ENCODE measurements at places on chromosomes 13 and 19.

DNA sequence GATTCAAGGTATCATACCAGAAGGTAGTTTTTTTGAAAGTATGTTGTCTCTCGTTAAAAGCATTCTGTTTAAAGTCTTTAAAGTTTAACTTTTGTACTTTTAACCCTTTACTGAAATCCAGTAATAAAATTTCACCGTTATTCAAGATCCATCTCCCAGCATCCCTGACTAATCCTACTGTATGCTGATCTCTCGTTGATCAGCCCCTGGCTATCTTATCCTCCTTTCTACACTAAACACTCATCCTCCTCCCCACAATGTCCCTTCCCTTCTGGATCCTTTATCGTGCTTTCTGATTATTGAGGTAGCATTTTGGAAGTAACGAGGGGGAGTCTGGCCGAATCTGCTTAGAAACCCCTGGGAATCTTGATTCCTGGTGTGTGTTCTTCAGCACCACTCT, 1.3 kb downstream of the TPP2 start:
- DNase-seq: no peak

DNA sequence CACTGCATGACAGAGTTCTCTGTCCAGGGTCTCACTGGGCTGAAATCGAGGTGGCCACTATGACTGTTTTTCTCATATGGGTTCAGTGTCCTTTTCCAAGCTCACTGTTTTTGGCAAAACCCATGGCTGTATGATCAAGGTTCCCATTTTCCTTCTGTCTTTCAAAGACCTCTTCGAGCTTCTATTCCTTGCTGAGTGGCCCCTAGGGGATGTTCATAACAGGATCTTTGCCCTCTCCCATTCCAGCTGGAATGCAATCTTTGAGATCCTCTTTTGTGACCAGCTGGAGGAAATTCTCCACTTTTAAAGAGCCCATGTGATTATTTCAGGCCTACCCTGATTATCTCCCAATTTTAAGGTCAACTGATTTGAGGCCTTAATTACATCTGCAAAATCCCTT, 572.5 kb upstream of the SLC10A2 start:
- DNase-seq: no peak

- DNase-seq: peak; percentile 90
Observed at GRCh38 chr19:17496337-17496997, 15.0 kb upstream of the PGLS start.

GRCh38 chr13:78152415-78152814, 233.8 kb upstream of the EDNRB start:
- DNase-seq: no peak

- DNase-seq: no peak
Observed at GRCh38 chr19:33263325-33264023, 37.8 kb upstream of the SLC7A10 start.

- peak; percentile 62 for DNase-seq
Observed at GRCh38 chr19:1028062-1028926, 1.9 kb downstream of the CNN2 start.

- no peak for DNase-seq
Observed at GRCh38 chr13:98766697-98767096, 14.2 kb upstream of the SLC15A1 start.

GRCh38 chr13:26888632-26889031, 128.0 kb upstream of the GPR12 start:
- DNase-seq: no peak

GRCh38 chr13:50188696-50189095, 173.5 kb downstream of the KCNRG start:
- DNase-seq: no peak

GRCh38 chr13:82867284-82867683, 1015.0 kb downstream of the SLITRK1 start:
- DNase-seq: no peak

- DNase-seq: no peak
Observed at GRCh38 chr13:98428256-98428966, 148.5 kb downstream of the STK24 start.

GRCh38 chr13:110561344-110562035, at the start of gene RAB20:
Gene RAB20, minus strand, starts transcription at chr13:110561722. Its CDS starts 203 bp downstream, at chr13:110561519.
- peak; percentile 90 for DNase-seq

DNA sequence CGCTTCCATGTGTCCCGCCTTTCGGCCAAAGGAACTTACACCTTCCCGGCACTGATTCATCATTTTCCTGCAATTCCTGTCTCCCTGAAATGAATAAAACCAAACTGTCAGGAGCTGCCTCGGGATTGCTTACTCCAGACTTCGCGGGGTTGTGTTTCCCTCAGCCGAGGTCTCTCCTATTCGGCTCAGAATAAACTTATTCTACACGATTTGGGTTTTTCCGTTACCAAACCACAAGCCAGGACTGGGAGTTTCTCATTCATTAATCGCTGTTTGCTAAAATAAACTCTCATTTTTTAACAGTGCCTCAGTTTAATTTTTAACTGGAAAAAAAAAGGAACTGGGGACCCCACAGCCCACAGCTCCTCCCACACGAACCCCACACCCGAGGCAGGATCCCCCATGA, 667 bp downstream of the ZNF878 start:
- no peak for DNase-seq

GRCh38 chr13:111845621-111846351, 221.2 kb upstream of the SOX1 start:
- no peak for DNase-seq

GRCh38 chr13:111153977-111154332, 38.8 kb downstream of the ARHGEF7 start:
- peak; percentile 45 for DNase-seq

DNA sequence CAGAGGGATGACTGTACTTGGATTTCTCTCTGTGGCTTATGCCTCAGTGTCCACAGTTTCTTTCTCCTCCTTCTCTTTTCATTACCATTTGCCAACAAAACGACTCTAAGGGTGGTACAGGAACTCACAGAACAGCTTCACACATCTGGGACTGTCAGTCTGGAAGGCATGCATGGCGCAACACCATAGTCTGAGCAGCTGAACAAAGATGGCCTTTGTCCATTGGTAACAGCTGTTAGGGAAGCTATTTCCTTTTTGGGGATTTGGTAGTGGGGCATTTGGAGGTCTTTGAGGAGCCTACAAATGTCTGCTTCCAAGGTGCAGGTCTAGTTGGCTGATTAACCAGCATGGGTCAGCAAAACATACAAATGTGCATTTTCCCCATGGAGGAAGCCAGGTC, 81.4 kb upstream of the PCDH8 start:
- DNase-seq: no peak

DNA sequence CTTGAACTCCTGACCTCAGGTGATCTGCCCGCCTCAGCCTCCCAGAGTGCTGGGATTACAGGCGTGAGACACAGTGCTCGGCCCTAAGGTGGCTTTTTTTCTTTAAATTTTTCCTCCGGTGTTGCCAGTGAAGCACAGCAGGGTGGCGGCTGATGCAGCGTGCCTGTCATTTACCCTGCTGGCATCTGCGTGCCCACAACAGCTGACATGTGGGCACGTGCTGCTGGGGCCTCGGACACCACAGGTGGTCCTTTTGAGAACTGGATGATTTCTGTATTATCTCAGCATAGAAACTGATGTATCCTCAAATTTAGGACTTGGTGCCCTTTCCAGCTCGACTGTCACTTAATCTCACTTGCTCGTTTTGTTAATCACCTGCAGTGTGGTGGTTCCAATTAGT, 31.2 kb upstream of the TEX29 start:
- no peak for DNase-seq

- DNase-seq: no peak
Observed at GRCh38 chr13:75796825-75797224, 160.7 kb downstream of the LMO7 start.

DNA sequence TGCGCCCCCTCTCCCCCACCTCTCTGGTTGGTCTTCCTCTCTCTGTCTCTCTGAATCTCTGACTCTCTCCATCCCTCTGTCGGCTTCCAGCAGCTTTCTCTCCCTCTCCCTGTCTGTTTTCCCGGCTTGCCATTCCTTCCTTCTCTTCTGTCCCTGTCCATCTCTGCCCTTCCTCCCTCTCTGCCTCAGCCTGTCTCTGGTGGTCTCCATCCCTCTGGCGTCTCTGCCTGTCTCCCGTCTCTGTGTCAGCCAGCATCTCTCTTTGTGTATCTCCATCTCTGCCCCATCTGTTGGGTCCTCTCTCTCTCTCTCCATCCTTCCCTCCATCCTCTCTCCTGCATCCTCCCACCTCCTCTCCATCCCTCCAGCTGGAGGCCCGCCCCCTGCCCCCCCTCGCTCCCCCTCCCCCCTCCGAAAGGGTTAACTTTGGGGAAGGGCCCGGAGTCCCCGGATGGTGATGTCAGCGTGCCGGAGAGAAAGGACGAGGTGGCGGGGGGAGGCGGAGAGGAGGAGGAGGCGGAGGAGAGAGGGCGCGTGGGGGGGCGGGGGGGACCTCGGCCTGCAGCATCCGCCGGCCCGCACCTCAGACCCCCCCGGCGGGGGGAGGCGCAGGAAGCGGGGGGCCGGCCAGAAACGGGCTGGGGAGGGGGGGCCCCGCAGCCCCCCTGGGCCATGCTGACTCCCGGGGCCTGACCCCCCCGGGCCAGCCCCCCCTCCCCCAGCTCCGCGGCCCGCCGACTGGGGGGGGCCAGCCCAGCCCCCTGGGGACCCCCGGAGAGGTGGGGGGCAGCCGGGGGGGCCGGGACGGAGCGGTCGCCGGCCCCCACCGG, at the start of gene BRSK1:
TSS of gene BRSK1 (plus strand) at position 450 of the 830 bp plus-strand sequence. CDS start 446 bp downstream, outside the sequence.
- no peak for DNase-seq

DNA sequence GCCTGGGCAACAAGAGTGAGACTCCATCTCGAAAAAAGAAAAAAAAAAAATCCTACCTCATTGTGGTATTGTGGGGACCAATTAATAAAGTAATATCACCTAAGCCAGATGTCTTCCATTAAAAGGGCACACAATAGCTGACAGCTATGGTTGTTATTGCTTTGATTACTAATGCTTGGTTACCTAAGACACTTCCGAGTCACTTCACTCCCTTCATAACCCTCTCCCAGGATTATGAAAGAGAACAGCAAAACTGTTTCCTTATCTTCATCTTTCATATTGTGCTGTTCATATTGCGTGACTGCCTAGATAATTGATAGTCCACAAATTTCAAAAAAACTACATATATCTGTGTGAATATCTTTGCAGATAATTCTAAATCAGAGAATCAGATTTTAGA, 10.3 kb upstream of the HSPH1 start:
- DNase-seq: no peak

GRCh38 chr13:21069561-21070004, 8.2 kb upstream of the LATS2 start:
- DNase-seq: no peak

DNA sequence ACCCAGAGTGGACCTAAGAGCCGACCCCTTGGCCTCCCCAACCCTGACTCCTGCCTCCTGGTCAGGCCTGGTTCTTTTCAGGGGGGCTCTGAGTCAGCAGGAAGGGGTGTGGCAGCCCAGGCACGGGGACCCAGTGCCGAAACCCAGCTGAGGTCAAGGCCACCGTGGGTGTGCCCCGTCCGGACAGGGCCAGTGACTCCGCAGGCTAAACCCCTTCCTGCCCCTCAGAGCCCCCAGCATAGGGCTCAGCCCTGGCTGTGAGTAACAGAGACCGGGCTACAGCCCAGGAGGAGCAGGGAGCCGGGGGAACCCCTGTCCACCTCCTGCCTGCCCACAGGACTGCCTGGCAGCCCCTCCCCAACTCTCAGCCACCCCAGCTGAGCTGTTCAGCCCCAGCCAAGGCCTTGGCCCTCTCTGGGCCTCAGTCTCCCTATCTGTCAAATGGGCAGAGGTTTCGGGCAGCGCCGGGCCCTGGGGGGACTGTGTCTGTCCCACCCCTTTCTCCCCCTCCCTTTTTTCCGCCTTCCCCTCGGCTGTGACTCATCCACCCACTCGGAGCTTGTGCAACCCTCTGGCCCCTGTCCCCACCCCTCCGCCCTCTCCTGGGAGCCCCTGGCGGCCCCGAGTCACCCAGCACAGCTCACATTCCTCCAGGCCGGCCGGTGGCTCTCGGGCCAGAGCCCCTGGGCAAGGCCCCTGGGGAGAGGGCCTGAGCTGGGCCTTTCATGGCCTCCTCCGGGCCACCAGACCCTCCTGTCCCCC, 8.6 kb downstream of the ZBTB7A start:
- no peak for DNase-seq

GRCh38 chr13:44796597-44797490, 192.4 kb downstream of the NUFIP1 start:
- DNase-seq: no peak

DNA sequence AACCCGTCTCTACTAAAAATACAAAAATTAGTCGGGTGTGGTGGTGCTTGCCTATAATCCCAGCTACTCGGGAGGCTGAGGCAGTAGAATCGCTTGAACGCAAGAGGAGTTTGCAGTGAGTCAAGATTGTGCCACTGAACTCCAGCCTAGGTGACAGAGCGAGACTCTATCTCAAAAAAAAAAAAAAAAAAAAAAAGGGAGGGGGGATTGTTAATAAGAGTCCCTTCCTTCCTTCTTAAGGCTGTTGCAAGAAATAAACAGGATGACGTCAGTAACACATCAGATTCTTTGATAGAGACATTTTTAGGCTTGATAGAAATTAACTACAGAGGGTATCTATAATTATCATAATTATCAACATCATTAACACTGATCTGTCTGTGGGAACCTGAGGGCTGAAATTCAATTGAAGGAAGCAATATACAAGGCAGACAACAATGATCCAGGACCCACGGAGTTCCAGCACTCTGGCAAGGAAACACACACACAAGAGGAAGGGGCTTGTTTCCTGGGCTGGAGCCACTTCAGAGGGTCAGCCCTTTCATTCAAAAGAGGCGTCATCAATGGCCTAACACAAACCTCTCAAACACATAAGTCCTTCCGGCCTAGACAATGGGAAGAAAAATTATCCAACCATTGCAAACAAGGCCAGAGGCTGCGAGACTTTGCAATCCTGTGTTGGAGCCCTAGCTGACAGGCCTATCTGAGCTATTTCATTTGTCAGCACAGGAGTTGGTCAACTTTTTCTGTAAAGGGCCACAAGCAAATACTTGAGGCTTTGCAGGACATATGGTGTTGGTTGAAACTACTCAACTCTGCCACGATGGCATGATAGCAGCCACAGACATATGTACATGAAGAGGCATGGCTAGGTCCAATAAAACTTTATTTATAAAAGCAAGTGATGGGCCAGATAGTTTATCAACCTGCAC, 105.2 kb downstream of the INSR start:
- no peak for DNase-seq

DNA sequence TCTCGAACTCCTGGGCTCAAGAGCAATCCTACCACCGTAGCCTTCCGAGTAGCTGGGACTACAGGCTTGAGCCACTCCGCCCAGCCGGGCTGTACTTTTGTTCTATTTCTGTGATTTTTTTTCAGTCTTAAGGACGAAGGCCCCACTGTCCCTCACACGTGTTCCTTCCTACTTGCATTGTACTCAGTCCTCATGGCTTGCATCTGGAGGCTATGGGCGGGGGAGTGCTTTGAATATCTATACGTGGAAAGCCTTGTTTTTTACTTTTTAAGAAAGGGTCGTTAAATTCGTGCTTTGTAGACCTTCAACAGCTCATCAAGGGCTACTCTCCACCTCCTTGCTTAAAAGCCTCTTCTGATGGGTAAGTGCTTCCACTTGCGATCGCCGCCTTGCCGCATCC, 36.8 kb downstream of the NLRP12 start:
- DNase-seq: no peak

GRCh38 chr19:13866463-13867046, 10.4 kb upstream of the NANOS3 start:
- no peak for DNase-seq

- no peak for DNase-seq
Observed at GRCh38 chr19:30263830-30264381, 108.3 kb upstream of the ZNF536 start.
